ENCODE measurements at places on chromosomes 7 and 10.

- DNase-seq = no peak
Observed at GRCh38 chr7:94943134-94943533, 35.7 kb downstream of the PPP1R9A start.

GRCh38 chr7:87598234-87599009 is 2.3 kb downstream of the ABCB1 start:
- no peak for DNase-seq

DNA sequence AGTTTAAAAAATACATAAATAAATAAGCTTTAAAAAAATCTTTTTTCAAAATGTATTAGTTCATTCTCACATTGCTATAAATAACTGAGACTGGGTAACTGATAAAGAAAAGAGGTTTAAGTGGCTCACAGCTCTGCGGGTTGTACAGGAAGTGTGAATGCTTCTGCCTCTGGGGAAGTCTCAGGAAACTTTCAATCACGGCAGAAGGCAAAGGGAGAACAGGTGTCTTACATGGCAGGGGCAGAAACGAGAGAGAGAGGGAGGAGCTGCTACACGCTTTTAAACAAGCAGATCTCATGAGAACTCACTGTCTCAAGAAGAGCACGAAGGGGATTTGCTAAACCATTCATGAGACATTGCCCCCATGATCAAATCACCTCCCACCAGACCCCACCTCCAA is 114.6 kb downstream of the DNAJC1 start:
- no peak for DNase-seq

DNA sequence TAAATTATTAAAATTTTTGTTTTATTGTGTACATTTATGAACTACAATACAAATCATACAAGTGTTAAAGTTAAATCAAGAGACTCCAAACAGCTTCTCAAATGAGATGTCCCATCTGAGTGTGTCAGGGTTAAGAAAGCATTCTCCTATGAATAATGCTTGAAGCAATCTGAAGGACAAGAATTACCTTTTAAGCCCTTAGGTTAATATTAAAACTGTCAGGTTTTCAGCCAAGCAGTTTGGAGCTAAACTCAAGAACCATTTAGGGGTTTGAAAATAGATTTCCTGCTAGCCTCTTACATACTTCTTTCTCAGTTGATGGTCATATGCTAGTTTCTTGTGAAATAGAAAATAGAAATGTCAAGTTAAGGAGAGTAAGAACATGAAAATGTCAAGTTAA is 38.3 kb downstream of the LIPJ start:
- no peak for DNase-seq

- DNase-seq = no peak
Observed at GRCh38 chr10:74827045-74827441, 643 bp downstream of the KAT6B start.

GRCh38 chr10:9762966-9763656 is 1254.6 kb upstream of the CELF2 start:
- DNase-seq = no peak

DNA sequence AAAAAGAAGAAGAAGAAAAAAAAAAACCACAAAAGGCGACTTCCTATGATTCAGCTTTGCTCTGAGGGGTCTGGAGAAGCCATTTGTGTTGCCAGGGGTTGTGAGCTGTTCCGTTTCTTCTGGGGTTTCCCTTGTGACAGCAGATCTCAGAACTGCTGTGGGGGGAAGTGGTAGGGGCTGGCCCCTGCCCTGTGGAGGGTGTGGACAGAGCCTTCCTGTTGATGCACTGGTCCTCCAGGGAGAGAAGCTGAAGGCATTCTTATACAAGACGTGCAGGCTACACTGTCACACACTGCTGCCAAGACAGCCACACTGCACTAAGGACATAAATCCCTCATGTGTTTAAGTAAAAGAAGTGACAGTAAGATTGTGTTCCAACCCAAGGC is 17.3 kb upstream of the CSGALNACT2 start:
- DNase-seq = no peak

DNA sequence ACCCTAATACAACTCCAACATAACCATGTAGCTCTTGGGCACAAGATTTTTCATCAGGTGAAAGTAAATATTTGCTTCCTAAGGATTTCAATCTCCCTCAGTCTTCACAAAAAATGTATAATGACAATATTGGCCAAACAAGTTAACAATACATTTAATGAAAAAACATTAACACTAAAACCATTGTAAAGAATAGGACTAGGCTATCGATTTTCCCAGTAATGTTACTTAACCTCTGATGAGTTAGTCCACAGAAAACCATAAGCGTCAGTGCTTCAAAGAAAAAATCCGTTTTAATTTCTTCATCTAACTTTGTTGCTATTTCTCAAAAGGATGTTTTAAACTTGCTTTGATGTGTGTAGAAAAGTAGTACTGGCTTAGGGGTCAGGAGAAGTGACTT is 1.2 kb downstream of the ZNF33B start:
- DNase-seq = no peak

DNA sequence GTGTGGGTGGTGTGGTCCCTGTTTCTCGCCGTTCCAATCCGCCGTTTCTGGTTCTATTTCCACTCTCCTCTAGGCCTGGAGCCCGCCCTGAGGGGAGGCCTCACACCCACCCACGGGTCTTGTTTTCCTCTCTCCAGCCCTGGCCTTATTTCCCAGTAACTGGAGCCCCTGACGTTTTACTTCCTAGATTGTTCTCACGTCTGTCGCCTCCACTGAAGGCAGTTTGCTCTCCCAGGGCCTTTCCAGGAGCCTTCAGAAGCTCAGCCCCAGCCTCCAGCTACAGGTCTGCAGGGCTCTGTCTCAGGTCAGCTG is 30.6 kb downstream of the CFAP46 start:
- no peak for DNase-seq

DNA sequence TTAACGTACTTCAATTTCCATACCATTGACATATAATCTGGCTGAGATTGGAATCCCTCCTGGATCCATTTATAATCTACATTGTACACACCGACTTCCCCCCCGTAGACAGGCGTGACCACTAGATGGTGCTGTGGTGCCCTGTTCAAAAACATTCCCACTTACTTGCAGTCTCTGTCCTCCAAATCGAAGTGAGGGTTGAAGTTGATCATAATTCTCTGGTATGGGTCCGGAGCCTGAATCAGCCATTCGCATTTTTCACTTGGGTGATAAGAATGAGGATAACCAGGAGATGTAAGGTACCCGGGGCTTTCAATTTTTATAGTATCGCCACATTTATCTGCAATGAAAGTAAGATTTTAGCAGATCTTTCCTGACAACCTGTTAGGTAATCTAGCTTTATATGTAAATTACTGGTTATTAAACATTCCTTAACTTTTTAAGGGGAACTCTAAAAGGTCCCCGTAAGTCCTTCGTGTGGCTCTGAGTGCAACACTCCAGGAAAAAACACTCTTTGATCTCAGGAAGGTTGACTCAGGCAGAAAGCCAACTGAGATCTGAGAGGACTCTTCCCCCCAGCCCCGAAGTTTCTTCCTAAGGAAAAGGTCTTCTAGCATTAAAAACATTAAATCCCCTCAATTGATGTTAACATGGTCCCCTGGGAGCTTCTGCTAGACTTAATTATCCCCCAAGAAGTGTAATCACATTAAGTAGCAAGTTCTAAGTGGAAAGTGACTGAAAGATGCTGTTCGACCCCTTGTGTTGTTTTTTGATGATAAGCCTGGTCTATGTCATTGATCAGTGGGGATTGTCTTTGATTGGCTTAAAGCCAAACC is 3.7 kb downstream of the NRP1 start:
- DNase-seq = peak; percentile 91

DNA sequence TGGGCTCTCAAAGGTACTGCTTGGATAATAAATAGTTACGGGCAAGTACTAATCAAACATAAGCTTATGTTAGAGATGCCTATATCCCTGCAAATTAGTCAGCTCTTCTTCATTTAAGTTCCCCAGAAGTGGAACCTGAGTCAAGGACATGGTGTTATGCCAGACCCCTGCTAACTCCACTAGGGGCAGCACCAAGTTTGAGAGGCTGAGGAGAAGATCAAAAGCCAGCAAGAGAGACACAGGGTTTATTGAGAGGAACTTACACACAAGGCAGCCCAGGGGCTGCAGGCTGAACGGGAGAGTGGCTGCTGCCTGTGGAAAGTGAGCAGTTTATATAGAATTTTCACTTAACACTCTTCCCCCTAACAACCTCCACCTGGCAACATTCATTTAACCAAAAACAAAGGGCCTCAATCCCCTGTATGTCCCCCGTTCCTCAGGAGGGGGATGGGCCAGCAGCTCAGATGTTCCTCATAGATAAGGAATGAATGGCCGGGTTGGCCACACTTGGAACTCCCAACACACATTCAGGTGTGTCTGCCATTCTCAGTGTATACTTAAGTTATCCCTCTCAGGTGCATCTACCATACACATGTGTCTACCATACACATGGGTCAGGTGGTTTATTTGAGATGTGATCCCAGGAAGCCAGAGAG is 62.6 kb upstream of the GHITM start:
- no peak for DNase-seq

GRCh38 chr7:29316926-29317325 is 122.4 kb downstream of the CHN2 start:
- DNase-seq = no peak

DNA sequence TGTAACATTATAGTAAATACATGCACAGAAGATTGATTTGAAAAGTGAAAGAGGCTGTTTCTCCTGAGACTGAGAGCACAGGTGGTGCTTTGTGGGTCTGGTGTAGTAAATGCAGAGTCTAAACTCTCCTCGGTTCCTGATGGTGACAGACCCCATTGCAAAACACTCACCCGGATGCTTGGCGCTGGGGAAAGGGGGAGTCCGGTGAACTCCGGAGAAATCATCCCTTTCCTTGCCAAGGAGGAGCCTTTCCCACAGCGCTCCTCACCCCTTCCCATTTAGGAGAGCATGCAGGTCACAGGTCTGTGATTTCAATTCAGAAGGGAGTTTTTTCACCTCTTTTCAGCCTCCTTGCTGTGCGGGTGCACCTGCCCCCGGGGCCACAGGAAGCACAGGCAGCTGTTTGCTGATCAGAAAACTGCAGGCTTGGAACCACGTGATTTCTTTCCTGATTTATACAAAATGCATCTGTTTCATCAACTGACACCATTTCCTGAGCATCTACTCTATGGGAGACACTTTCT is 75.6 kb upstream of the LYZL2 start:
- DNase-seq = no peak

DNA sequence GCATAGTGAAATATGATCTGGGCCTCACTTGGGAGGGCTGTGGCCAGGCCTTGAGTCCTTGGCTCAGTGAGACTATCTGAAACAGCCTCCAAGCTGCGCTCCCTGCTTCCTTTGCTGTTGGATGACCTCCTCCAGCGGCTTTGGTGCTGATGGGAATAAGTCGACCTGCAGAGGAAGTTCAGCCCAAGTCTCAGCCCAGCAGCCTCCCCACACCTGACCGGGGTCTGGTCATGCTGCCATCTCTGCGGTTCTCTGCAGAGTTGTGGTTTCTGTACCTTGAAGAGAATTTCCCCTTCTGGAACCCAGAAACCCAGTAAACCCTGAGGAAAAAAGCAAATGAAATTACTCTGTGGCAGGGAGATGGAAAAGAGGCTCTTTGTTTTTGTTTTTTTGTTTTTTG is 4.6 kb upstream of the RBAK start:
- DNase-seq = no peak

- no peak for DNase-seq
Observed at GRCh38 chr7:105126436-105126975, 112.5 kb downstream of the KMT2E start.

GRCh38 chr7:82131215-82131614 is 312.4 kb downstream of the CACNA2D1 start:
- DNase-seq = no peak

GRCh38 chr10:132517951-132518521 is 19.6 kb upstream of the INPP5A start:
- no peak for DNase-seq

DNA sequence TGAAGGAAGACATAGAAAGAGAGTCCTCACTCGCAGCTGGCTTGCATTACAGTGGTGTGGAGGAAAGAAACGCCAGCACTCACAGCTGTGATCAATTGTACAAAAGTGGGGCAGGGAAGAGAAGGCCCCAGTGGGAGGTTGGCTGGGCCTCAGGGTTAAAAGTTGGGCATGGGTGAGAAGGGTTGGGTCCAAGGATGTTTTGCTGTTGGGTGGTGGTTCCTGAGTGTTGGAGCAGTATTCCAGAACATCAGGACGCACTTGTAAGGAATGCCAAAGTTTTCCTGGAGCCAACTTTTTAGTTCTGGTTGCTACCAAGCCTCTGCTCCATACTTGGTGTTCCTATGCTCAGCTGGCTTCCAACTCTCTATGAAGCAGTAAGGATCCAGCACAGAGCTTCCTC is 55.4 kb upstream of the MKRN1 start:
- no peak for DNase-seq

DNA sequence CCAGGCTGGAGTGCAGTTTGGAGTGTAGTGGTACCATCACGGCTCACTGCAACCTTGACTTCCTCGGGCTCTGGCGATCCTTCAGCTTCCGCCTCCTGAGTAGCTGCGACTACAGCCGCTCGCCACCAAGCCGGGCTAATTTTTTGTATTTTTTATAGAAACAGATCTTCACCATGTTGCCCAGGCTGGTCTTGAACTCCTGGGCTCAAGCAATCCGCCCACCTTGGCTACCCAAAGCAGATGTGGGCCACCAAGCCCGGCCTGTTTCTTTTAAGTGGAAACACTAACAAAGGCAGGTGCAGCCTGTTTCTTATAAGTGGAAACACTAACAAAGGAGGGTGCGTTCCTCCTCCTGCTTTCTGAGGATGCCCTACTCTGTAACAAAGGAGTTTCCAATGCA is 18.2 kb downstream of the PRF1 start:
- no peak for DNase-seq

GRCh38 chr10:93993782-93994437 is at the start of gene PLCE1:
PLCE1 (plus strand) TSS chr10:93993931; CDS start chr10:94031047, 37,116 bp downstream.
- peak; percentile 7 for DNase-seq

GRCh38 chr7:155913719-155914118 is 101.5 kb upstream of the SHH start:
- DNase-seq = no peak

DNA sequence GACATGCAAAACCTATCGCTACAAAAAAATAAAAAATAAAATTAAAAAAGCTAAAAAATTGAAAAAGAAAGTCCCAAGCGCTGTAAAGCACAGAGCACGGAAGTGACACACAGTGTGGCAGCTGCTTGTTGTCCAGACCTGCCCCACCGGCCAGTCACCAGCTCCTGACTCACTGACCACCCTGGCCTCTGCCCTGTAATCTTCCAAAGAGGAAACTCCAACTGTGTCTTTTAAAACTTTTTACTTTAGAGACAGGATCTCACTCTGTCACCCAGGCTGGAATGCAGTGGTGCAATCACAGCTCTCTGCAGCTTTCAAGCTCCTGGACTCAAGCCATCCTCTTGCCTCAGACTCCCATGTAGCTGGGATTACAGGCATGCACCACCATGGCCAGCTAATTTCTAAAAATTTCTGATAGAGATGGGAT is 23.6 kb downstream of the GNA12 start:
- DNase-seq = peak; percentile 95

All from lung microvascular endothelial cell (primary cell).